ENCODE measurements at places on chromosomes 6 and 20. TPM values are rescaled to one million over a fixed set of nuclear protein-coding genes. Genes with fewer than 3 reads are reported as not detected.

CHMP4B gene
- 27.6 TPM for total RNA-seq

PBOV1 gene
- total RNA-seq = not detected

MAP7 gene
- 0.51 TPM for total RNA-seq

CST4 gene
- total RNA-seq = not detected

ADISSP gene
- 22.1 TPM for total RNA-seq

OVOL2 gene
- not detected for total RNA-seq

LTB gene
- 6.4 TPM for total RNA-seq

OR2H1 gene
- under 0.01 TPM for total RNA-seq

NAPB gene
- total RNA-seq = 5.8 TPM

MACROD2 gene
- 0.25 TPM for total RNA-seq

SLA2 gene
- not detected for total RNA-seq

LY6G6F gene
- not detected for total RNA-seq

MPIG6B gene
- total RNA-seq = not detected

HSPA1B gene
- total RNA-seq = 27.6 TPM

CDSN gene
- total RNA-seq = under 0.01 TPM

TSPO2 gene
- total RNA-seq = not detected

ADGB gene
- not detected for total RNA-seq

HUS1B gene
- 0.51 TPM for total RNA-seq

OLIG3 gene
- not detected for total RNA-seq

RPL10A gene
- total RNA-seq = 1,744 TPM

NECAB3 gene
- total RNA-seq = 10.9 TPM

JPH2 gene
- 0.13 TPM for total RNA-seq

ENPP3 gene
- total RNA-seq = 0.51 TPM

NKX2-2 gene
- not detected for total RNA-seq

TPX2 gene
- 12.9 TPM for total RNA-seq

CGA gene
- not detected for total RNA-seq

AVP gene
- total RNA-seq = not detected

CFAP61 gene
- total RNA-seq = not detected

HLA-DRB1 gene
- total RNA-seq = 0.76 TPM

PLCB4 gene
- total RNA-seq = 2.1 TPM

ULBP3 gene
- total RNA-seq = 3.9 TPM

KHDC3L gene
- not detected for total RNA-seq

FAM83C gene
- not detected for total RNA-seq

LY6G6C gene
- total RNA-seq = not detected

FGD2 gene
- total RNA-seq = not detected

ZNF334 gene
- 0.76 TPM for total RNA-seq

DYNLT2 gene
- total RNA-seq = 0.51 TPM

RUNX2 gene
- total RNA-seq = not detected

FAM162B gene
- total RNA-seq = 6.2 TPM

TULP4 gene
- 67.3 TPM for total RNA-seq

MYH7B gene
- not detected for total RNA-seq

CCN6 gene
- not detected for total RNA-seq

SEMG1 gene
- total RNA-seq = not detected

CPXM1 gene
- 0.13 TPM for total RNA-seq

ANGPT4 gene
- total RNA-seq = not detected

CCR6 gene
- not detected for total RNA-seq

FAM209B gene
- total RNA-seq = not detected

Data from dermis microvascular lymphatic vessel endothelial cell (primary cell).